ENCODE measurements at places on chromosomes 5 and 9.

DNA sequence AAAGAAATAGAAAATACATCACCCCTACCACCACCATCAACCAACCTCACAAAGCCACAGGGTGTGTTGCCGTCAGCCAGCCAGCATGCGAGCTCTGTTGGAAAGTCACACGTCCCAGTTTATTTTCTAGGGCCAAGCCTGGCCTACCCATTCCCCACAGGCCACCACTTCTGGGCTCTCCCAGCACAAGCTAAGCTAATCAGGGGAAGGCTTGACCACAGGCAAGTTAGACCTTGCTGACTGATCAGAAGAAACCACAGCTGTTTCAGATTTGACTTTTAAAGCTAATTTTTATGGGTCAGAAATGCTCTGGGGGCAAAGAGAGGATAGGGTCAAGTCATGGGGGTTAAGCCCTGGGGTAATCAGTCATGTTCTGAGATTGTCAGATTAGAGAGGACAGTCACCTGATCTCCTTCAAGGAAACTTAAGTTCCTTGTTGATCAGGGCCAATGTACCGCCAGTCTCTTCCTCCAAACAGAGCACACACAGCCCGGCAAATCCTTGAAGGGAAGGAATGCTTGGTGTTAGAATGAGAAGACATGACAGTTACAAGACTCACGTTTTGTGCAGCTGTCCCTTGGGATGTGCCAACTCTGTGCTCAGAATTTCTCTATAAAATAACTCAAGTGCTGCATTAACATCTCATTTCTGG lies 7.6 kb downstream of the SHB start:
- no peak for DNase-seq

DNA sequence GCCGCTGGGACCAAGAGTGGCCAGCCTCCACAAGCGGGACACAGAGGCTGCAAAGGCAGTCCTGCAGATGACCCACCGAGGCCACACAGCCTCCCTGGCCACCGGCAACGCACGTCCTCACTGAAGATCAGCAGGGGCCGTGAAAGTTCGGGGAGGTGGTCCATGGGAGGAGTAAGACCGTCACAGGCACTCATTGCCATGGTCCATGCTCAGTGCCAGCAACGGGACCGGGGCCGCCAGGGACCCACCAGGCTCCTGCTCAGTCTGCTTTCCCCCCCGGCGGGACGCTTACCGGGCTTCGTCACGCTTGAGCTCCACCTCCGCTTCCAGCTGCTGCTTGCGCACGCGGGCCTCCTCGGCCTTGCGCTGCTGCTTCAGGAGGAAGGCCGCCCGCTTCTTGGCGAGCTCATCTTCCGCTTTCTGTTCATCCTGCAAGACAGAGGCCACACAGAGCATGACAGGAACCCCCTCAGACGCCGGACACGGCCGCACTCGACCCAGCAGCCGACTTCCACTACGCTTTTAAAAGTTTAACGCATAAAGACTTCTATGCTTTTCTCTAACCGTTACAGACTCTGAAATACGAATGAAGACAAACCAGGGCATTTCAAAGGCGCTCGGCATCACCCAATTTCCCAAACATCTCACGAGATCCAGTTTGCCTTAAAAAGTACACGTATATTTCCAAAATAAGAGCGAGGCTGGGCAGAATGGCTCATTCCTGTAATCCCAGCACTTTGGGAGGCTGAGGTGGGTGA lies 88.4 kb downstream of the CAMSAP1 start:
- no peak for DNase-seq

GRCh38 chr5:87020099-87020934 lies 247.4 kb upstream of the RASA1 start:
- DNase-seq = peak; percentile 4

DNA sequence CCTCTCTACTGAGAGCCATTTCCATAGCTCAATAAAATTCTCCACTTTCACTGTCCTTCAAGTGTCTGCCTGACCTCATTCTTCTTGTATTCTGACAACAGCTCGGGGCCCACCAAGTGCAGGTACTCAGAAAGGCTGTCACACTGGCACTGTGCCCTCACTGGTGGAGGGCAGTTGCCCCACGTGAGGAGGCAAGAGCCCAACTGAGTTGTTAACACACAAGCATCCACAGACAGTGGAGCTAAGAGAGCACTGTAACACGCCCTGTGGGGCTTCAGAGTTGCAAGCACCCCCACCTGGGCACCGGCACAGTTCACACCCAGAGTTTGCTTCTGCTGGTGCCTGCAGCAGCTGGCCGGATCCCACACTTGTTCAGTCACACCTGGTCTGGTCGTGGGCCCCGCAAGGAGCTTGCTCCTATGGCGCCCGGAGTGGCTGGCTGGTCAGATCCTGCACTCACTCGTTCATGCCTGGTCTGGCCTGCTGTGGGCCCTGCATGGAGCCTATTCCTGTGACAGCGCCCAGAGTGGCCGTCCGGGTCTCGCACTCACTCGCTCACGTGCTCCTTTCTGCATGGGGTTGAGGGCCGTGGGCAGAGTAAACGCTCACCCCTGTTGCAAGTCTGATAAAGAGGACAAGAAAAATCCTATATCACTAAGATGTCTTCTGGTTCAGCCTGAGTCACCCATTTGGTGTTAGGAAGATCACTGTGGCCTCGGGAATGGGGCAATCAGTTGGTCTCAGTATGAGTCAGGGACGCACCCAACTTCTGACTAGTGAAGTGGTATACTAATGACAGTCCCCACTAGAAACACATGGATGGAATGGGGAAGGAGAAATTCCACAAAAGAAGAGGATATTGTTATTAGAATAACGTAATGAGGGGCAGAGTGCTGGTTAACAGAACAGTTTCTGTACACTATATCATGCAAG lies 87.0 kb upstream of the CCNH start:
- no peak for DNase-seq

- DNase-seq = no peak
These were observed 35.4 kb downstream of the GNG10 start for GRCh38 chr9:111696796-111697195.

DNA sequence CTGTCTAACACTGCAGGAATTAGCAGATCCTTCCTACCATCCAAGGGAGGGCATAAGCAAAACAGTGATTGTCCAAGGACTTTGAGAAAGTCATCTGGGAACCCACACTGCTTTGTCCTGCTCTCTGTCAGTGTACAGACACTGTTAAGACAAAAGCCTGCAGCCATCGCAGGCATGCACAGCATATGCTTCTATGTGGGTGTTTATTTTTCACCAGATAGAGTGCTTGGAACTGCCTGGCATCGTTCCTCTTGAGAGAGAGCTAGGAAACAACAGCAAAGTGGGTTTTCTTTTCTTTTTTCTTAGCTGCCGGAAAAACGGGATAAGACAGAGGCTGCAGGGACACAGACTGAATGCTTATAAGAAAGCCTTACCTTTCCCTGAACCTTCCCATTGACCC lies 212.3 kb downstream of the ICE1 start:
- no peak for DNase-seq

DNA sequence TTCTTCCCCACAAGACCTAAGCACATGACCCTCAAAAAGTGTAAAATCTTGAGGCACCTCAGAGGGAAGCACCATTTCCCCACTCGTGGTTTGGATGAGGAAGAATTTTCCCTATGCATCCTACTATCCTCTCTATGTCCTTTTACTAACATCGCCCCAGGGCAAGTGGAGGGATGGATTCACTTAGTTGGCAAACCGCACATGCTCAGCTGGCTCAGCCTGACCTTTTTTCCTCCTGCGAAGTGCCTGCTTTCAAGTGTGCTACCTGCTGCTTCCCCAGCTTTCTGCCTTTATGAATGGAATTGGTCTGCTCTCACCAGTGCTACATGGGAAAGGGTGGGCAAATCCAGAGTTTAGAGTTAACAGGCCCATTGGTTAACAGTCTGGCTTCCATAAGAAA lies 56.6 kb upstream of the IFNK start:
- DNase-seq = no peak
